DMS 273 treated with DMSO at 0.1 percent for 48 hours (cell line): ENCODE measurements at places on chromosomes 1 and 21.

GRCh38 chr1:146032631-146033219, 11.2 kb upstream of the HJV start:
- peak; percentile 13 for DNase-seq

- DNase-seq = no peak
Measured at GRCh38 chr1:5373281-5373680, 618.9 kb downstream of the NPHP4 start.

GRCh38 chr1:51097171-51097570, 4.9 kb upstream of the C1orf185 start:
- no peak for DNase-seq

DNA sequence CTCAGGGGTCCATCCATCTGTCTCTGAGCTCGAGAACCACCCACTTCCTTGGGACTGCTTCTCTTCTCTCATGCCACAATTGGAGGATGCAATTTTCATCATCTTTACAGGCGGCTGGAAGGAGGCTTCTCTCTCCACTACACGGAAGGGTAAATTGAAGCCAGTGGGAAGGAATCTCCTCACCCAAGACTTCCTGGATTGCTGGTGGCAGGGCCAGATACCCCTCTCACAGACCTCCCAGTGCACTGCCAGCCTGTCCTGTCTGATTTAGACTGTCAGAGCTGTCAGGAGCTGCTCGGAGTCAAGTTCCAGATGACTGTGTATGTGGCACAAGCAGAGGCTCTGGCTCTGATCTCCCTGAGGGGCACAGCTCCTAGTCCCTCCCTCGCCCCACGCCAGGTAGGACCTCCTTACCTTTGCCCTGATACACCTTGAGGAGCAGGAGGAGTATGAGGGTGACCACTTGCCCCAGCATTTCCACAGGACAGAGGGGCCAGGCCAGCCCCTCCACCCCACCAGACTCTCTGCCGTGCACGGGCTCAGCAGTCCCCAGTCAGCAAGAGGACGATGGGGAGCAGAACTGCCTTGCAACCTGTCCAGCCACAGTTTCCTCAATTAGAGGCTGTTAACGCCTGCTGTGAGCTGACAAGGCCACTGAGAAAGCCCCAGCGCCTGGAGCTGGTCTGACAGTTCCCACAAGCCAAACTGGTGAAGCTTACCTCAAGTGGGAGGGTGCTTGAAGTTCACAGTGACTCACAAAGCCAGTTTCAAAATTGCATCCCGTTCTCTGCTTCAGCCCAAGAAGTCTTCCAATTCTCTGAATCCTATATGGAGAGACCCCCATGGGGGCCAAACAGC, at the start of gene CD244:
Gene CD244, minus strand, starts transcription at position 685 of the 858 bp plus-strand sequence. Its CDS starts 210 bp downstream, at position 475.
- no peak for DNase-seq

DNA sequence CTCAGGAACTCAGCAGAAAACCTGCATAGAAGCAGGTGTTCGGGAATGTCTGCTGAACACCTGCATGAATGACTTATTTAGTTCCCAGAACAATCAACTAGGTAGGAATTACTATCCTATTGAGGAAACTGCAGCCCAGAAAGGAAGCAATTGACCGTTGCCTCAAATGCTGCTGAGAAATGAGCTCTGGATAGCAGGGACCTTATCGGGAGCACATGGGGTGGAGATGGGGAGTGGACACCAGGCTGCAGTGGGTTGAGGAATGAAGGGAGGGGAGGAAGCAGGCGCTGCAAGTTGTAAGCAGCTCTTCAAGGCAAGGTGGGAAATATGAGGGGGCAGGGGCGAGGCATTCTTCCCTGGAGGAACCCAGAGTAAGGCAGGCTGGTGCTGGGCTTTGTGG, 10.8 kb upstream of the CDCP2 start:
- no peak for DNase-seq

GRCh38 chr1:202357506-202357905, 9.0 kb downstream of the PPP1R12B start:
- DNase-seq = no peak

GRCh38 chr1:224170748-224171478, 12.1 kb upstream of the DEGS1 start:
- DNase-seq = no peak

DNA sequence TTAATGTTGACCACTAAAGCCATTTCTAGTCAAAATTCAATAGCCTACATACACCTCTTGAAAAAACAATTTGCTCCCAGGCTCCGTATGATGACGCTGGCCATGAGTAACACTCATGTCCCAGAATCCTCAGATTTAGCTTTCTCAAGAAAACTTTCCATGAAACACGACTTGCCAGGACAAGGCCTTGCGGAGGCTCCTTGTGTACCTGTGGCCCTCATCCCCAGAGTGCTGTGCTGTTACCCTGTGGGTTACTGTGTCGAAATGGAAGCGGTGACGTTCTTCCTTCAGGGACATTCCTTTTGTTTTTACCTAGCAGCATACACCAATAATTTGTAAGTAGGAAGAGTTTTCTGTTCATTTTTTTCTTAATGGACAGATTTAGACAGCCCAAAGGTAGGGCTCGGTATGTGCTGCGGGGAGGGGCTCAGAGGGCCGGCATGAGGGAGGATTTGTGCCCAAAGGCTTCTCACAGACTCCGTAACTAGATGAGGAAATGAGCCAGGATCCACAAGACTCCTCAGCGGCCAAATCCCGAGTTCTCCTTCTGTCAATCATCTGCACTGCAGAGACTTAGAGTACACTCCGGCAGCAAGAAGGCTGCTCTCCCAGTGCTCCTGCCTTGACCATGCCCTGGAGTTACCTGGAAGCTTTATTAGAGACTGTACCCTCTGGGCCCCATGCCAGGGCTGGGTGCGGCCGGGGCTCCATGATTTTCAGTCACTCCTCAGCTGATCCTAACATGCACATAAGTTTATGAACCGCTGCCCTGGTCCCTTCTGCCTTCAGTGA, 17.8 kb downstream of the GNG12 start:
- DNase-seq = no peak

GRCh38 chr1:155320661-155321617, at the start of gene RUSC1:
TSS of gene RUSC1 (plus strand) at chr1:155320894. CDS start at chr1:155321774, 880 bp downstream.
- DNase-seq = no peak

DNA sequence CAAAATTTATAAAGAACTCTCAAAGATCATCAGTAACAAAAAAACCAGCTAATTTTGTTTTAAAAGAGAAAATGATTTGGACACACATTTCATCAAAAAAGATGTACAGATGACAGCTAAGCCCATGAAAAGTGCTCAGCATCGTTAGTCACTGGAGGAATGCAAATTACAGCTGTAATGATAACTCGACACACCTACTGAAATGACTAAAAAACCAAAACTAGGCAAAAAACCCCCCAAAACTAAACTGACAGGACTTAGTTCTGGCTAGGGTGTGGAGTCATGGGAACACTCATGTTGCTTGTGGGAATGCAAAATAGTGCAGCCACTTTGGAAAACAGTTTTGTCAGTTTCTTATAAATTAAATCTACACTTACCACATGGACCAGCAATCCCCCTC, 59.5 kb downstream of the CNIH3 start:
- DNase-seq = no peak

DNA sequence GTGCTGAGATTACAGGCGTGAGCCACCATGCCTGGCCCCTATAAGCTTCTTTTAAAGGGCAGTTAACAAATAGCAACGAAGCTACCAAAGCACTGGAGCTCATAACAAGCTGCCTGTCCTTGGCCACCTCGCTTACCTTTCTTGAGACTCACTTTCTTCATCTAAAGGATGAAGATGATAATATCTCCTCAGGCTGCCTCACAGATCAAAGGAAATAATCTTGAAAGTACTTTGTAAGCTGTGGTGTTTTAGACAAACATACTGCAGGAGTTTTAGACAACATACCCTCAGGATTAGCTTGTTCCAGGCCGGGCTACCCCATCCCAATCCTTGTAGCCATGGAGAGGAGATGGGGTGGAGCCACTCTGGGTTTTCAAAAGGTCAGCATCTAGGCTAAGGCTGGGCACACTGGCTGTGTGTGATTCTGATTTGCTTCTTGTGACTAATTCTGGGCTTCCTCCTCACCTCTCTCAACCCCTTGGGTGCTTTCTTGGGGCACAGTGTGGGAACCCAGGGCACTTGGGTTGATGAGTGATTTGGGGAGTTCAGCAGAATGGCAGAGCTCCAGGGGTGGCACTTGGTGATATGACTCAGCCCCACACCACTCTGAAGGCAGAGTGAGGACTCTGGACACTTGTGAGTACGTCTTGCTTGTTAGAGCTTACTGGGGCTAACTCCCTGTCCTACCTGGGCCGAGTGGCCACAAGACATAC, 5.2 kb downstream of the GPR25 start:
- DNase-seq = no peak

GRCh38 chr1:46181343-46182260, 5.3 kb upstream of the P3R3URF start:
- peak; percentile 85 for DNase-seq

DNA sequence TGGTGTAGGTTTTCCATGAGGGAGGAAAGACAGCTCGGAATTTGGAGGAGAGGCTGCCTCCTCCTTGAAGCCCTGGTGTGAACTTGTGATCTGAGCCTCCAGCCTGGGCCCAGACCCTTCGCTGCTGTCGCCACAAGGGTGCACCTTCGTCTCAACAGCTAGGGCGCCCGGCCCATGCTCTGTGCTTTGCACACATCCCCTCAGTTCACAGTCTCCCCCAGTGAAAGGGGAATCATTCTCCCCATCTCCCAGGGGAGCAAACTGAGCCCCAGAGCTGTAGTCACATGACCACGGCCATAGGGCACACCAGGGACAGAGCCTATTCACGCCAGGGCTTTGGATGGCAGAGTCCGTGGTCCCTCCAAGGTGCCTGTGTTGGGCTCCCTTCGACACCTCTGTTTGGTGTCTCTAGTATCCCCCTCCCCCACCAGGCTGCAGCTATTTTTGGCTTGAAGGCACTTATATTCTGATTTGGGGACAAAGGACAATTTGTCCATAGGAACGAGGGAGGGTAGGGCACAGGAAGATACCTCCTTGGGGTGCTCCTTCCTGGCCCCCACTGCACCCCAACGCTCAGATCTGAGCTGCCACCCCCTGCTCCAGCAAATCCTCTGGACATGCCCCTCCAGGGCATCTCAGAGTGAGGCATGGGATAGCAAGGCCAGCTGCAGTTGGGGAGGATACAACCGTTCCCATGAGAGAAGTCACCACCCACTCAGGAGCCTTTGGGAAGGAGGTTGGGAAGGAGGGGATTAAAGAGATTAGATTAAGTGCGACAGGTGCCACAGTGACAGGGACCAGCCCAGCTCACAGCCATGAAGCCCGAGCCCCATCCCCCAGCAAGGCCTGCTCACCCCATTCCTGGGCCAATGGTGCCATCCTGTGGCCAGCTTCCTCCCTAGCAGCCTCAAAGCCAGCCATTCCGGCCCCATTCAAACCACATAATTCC, 15.7 kb downstream of the MATN1 start:
- no peak for DNase-seq

GRCh38 chr1:117565076-117565556, 40.7 kb upstream of the TENT5C start:
- no peak for DNase-seq

DNA sequence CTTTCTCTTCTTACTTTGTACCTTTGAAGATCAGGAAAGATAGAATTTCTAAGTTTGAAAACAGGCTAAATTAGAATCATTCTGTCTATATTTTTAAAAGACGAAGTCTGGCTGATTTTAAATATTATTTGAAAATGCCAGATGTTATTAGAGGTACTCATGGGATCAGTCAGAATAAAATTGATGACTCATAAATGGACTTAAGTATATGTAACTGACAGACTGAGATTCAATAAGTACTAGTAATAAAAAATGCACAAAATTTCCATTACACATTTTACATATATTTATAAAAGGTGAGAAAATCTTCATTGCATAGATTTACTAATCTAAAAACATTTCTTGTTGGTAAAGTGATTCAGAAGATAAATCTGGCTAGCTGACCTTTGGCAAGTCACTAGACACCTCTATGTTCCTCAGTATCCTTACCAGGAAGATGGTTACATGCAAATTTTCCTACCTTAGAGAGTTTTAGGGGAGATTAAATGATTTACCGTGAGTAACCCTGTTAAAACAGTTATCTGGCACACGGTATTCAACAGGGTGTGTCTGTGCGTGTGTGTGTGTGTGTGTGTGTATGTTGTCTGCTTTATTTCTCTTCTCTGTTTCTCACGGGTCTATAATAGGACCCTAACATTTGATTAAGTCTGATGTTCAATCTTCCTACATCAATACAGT, 189.0 kb downstream of the RUNX1 start:
- no peak for DNase-seq

DNA sequence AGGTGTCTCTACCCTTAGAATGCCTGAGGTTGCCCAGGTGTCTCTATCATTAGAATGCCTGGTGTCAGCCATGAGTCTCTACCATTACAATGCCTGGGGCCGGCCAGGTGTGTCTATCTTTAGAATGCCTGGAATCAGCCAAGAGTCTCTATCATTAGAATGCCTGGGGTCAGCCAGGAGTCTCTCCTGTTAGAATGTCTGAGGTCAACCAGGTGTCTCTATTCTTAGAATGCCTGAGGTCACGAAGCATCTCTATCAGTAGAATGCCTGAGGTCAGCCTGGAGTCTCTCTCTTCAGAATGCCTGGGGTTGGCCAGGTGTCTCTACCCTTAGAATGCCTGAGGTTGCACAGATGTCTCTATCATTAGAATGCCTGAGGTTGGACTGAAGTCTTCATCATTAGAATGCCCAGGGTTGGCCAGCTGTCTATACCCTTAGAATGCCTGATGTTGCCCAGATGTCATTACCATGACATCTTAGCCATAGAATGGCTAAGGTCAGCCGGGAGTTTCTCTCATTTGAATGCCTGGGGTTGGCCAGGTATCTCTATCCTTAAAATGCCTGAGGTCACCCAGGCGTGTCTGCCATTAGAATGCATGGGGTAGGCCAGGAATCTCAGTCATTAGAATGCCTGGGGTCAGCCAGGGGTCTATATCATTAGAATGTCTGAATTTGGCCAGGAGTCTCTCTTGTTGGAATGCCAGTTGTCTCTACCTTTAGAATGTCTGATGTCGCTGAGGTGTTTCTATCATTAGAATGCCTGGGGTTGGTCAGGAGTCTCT, 44.0 kb downstream of the RNF187 start:
- no peak for DNase-seq

- no peak for DNase-seq
Measured at GRCh38 chr1:242086093-242086492, 87.2 kb upstream of the MAP1LC3C start.

DNA sequence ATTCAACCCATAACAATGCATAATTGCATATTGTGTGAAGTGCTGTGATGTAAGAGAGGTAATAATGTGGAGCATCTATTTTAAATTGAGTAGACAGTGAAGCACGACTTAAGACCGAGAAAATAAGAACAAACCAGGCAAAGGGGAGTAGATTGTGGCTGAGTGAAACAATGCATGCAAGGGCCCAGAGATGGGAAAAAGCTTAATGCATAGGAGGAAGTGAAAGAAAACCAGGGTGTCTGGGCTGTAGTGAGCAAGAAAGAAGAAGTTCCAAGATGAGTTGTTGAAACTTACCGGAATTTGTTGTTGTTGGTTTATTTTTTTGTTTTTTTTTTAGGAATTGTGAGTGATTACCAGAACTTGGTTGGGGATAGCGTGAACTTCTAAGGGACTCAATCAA, 104.7 kb downstream of the SNX7 start:
- DNase-seq = no peak

GRCh38 chr1:209926045-209926444, 12.0 kb upstream of the SYT14 start:
- DNase-seq = peak; percentile 71
